ENCODE measurements at places on chromosomes 7 and 10.

DNA sequence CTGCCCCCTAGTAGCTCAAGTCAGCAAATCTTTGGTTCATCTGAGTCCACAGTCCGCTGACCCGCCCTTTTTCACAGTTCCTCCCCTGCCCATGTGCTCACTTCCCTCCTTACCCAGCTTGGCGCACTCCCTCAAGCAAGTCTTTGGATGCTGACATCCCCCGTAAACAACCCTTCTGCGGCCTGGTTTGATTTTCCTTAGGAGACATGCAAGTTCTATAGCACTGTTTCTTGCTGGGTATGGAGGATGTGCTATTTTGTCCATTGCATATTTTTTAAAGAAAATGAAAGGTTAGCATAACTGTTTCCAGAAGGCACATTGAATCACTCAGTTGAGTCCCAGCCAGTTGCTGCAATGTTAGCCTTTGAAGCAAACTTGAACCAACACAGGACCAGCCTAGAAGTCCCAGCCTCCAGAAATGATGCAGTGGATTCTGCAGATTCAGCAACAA, 38.2 kb downstream of the HTRA1 start:
- peak; percentile 41 for DNase-seq

DNA sequence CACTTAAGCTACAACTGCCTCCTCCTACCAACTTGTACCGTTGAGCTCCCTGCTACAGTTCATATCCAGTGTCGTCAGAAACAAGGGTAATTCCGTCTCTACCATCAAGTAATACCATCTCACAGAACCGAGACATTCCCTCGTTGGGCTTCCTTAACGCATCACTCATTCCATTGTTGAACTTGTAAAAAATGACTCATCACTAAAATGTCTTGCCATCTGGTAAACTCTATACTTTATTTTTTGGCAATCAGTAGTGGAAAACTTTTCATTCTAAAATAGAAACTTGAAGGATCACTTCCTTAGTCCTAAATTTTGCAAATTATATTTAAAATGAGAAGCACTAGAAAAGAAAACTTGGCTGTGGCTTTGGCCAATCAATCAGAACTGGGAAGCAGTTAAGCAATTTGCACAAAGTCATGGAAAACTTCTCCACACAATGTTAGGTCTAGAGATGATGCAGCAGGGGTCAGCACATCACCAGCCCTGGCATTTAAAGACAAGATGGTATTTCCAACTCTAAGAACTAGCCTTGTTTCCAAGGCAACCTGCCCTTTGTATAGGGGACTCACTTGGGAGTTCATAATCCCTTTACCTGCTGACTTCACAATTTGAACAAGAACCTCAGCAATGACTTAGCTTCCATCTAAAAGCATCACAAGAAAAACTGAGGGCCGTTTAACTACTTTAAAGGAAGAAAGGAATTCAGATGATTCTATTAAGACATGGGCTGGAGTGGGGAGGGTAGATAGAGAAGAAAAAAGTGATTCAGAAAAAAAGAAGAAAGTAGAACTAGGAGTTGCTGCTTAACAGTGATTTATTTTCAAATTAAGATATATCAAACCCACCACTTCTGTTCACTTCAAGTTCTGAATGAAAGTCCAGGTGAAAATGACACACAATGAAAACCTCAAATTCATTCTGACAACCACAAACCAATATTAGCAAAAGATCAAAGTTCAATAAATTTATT, 288.1 kb downstream of the PARD3 start:
- no peak for DNase-seq

DNA sequence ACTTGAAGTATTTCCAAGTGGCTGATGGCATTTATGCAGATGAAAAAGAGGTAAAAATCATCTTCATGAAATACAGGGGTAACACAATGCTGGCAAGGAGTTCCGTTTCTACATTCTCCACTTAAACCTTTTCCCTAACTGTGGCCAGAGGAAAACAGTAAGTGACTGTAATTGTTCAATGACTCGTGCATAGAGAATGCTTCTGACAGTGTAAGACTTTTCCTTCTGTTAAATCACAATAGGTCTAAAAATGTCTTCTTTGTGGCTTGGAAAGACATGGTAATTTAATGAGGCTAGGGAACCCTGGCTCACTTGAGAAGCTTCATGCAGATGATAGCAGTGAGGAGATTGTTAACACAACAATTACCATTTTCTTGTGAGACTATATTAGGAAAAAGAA, 50.3 kb upstream of the RSU1 start:
- no peak for DNase-seq

- no peak for DNase-seq
Observed at GRCh38 chr10:29608476-29609301, 26.1 kb downstream of the SVIL start.

GRCh38 chr10:115947104-115947503, 325.9 kb downstream of the GFRA1 start:
- DNase-seq: no peak

GRCh38 chr7:107999779-108000560, 3.0 kb downstream of the LAMB1 start:
- no peak for DNase-seq

DNA sequence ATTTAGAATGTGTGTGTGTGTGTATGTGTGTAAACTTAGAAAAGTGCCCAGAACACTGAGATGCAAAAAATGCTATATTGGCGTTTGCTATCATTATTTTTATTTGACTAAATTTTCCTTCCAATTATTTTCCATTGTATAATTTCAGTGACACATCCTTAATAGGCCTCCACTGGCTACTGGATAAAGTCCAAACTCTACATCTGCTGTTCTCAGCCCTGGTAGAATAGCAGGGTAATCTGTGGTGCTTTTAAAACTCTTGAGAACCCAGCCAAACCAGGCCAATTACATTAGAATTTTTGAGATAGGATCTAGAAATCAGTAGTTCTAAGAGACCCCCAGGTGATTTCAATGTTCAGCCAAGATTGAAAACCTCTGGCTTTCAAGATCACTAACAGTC, 66.4 kb downstream of the ZNF503 start:
- DNase-seq: no peak

DNA sequence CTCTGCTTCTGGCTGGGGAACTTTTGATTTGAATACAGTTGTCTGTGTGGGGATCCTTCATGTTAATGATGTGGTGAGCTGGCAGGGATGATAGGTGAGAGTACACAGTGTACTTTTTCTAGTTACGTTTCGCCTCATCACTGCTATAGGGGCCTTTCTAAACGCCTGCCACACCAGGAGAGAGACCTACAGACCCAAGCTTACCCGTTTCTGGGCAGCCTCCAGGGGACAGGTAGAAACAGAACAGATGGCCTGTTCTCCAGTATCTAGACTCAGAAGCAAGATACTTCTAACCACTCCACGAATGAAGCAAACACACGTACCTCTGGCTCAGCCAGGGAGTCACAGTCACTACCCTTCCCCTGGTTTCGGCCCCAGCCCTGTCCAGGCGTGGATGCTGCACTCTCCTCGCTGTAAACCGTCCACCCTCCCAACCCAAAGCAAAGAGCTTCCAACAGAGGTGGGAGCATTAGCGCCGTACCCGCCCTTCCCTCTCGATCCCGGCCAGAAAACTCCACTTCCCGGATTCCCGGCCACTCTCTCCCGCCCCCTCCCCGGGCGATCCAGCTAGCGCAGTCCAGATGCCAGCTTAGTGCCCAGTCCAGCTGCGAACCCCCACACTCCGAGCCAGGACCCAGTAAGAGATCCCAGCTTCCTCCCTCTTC, 1.2 kb downstream of the CCDC6 start:
- peak; percentile 72 for DNase-seq

GRCh38 chr7:40428421-40428820, 293.6 kb downstream of the SUGCT start:
- no peak for DNase-seq

GRCh38 chr10:21336476-21337170, 188.9 kb downstream of the SKIDA1 start:
- no peak for DNase-seq
